Tongue (tissue), 3 donors: ENCODE measurements at places on chromosomes 7 and 10.

DNA sequence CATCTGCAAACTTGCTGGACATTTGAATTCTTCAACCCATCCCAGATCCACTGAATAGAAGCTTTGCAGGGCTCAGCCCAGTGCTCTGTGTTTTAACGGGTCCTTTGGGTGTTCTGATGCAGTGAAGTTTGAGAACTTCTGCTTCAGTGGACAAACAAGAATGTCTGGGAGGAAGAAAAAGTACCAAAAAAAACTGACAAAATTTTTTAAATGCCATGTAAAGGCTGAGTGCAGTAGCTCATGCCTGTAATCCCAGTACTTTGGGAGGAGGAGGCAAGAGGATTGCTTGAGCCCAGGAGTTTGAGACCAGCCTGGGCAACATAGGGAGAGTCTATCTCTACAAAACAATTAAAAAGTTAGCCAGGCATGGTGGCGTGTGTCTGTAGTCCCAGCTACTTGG is 51.8 kb upstream of the FRMD4A start:
- DNase-seq = no peak

DNA sequence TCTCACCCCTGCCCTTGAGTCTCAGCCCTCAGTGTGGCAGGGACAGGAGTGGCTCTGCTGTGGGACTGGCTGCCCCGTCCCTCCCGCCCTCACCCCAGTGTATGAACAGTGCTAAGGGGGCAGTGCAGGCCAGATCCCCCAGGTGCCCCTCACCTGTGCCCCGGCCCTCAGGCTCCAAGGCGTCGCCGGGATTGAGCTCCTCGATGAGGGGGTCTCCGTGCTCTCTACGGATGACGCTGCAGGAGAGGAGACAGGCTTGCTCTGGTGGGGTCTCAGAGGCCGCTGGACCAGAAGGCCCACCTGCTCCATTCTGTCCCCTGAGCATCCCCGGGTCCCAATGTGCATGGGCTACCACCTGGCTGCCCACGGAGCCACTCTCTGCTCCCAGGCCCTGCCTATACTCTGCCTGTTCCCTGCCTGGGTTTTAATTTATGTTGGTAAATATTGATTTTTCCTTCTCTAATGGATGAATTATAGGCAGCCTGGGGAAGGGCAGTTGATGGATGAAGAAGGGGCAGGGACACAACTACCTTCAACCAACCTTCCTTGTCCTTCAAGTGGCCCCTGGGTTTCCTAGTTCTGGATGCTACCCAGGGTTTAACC is 47.2 kb downstream of the GOLGA7B start:
- DNase-seq = no peak

- DNase-seq = peak; percentile 58
Observed at GRCh38 chr10:84097787-84098353, 41.4 kb upstream of the GHITM start.

DNA sequence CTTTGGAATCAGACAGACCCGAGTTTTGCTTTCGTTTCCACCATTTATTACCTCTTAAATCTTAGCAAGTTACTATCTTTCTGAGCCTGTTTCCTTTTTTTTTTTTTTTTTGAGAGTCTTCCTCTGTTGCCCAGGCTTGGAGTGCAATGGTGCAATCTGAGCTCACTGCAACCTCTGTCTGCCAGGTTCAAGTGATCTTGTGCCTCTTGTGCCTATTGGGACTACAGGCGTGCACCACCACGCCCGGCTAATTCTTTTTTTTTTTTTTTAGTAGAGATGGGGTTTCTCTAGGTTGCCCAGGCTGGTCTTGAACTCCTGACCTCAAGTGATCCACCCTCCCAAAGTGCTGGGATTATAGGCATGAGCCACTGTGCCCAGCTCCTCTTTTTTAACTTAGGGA is 79.5 kb upstream of the LRRC17 start:
- no peak for DNase-seq

- DNase-seq = no peak
Observed at GRCh38 chr10:5618042-5618441, 48.4 kb downstream of the ASB13 start.

GRCh38 chr7:123995617-123996326 is 37.1 kb downstream of the TMEM229A start:
- no peak for DNase-seq

DNA sequence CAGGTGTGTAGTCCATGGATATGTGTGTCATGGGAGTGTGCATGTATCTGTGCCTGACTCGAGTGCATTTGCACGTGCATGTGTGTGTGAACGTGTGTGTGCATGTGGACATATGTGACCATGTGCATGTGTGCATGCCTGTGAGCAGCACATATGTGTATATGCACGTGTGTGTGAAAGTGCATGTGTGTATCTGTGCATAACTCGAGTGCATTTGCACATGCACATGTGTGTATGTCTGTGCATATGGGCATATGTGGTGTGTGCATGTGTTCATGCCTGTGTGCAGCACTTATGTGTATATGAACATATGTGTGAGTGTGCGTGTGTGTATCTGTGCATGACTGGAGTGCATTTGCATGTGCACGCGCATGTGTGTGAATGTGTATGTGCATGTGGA is 35.2 kb upstream of the GNA12 start:
- DNase-seq = no peak

DNA sequence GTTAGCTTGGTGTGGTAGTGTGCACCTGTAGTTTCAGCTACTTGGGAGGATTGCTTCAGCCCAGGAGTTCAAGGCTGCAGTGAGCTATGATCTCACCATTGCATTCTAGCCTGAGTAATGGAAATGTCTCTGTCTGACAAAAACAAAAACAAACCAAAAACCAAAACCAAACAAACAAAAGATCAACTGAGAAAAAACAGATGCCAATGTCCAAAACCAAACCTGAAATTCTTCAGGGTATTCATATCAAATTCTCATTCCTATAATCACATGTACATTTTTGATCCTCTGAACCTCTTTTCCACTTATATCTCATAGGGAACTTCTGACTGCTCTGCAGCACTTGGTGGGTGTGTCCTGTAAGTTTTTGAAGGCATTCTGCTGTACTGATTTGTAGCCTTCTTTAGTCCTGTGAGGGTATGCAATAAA is 87.0 kb downstream of the CDK6 start:
- no peak for DNase-seq

DNA sequence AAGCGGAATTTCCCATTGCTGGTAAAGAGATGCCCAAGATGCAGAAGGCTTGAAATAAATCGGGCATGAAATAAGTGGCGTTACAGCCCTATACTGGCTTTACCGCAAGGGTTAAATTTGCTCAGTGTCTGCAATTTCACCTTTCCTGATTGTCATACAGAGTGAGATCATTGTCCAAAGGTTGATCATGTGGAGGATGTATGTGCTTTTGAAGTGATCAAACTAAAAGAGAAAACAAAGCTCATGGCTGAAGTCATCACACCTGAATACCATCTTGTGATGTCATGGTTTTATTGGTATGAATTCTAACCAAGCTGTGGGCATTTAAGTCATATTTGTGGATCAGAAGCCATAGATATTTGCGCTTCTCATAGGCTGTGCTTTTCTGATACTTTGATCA is 635.5 kb downstream of the AUTS2 start:
- no peak for DNase-seq

GRCh38 chr7:2774935-2775334 is 69.2 kb downstream of the GNA12 start:
- no peak for DNase-seq

- DNase-seq = peak; percentile 73
Observed at GRCh38 chr10:32190890-32191491, 134.8 kb upstream of the KIF5B start.

DNA sequence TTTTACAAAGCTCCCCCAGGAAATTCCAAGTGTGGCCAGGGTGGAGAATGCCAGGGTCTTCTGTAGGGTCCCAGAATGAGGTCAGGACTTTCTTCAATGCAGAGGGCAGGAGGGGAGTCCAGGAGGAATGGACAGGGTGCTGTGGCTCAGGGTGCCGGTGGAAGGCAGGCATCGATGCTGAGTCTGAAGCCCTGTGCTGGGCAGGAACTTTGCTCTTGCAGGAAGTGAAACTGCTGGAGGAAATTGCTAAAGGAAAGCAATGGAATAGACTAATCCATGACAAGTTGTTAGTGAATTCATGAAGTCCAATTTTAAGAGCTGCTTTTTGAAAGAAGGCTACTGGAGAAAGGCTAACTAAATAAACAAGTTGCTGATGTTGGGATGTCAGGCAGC is 14.8 kb downstream of the PTPRE start:
- no peak for DNase-seq

- no peak for DNase-seq
Observed at GRCh38 chr7:101859411-101860106, 42.1 kb downstream of the CUX1 start.

- DNase-seq = no peak
Observed at GRCh38 chr7:157609932-157610640, 273.3 kb downstream of the DNAJB6 start.

GRCh38 chr7:104963991-104964385 is 50.0 kb upstream of the KMT2E start:
- no peak for DNase-seq
